ENCODE measurements at places on chromosomes 3 and 15. TPM values are rescaled to one million over a fixed set of nuclear protein-coding genes. Genes with fewer than 3 reads are reported as not detected.

PIF1 gene
- total RNA-seq = 0.51 TPM

RUBCN gene
- 9.2 TPM for total RNA-seq

SERINC4 gene
- 0.13 TPM for total RNA-seq

ZNF660 gene
- 0.26 TPM for total RNA-seq
